ENCODE measurements at places on chromosomes 5 and 9.

DNA sequence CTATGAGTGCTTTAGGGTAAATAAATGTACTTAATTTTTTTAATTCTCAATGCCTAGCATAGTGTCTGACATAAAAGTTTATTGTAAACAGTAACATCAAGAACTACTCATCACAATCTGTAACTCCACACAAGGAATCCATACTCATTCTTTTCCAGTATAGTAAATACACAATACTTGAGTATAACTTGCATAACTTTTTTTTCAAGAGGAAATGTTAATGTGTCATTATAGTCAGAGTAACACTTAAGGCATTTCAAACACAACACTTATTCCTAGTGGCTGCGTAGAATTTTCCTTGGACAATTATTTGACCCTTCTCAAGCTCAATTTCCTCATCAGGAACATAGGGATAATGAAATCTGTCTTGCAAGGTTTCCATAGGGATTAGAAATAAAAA is 584.3 kb downstream of the CAAP1 start:
- DNase-seq = no peak

- no peak for DNase-seq
Measured at GRCh38 chr5:159324102-159324755, 6.1 kb downstream of the IL12B start.

GRCh38 chr5:14281746-14282181 is 138.6 kb downstream of the TRIO start:
- DNase-seq = no peak

DNA sequence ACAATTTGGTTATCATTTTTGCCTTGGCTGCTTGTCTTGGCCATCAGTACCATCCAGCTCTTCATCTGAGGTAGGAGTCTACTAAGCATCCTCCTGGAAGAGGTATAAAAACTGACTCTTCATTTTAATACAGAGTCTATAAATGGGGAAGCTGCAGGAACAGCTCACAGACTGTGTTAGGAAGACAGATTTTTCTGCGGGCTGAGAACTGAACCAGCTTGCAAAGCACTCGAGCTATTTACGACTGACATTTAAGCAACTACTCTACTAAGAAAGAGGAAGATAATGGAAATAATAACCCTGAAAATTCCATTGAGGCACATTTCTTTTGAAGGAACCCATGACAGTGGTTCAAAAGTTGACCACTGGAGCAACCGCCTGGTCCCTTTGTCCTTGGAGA is 314.5 kb upstream of the RFX3 start:
- no peak for DNase-seq

DNA sequence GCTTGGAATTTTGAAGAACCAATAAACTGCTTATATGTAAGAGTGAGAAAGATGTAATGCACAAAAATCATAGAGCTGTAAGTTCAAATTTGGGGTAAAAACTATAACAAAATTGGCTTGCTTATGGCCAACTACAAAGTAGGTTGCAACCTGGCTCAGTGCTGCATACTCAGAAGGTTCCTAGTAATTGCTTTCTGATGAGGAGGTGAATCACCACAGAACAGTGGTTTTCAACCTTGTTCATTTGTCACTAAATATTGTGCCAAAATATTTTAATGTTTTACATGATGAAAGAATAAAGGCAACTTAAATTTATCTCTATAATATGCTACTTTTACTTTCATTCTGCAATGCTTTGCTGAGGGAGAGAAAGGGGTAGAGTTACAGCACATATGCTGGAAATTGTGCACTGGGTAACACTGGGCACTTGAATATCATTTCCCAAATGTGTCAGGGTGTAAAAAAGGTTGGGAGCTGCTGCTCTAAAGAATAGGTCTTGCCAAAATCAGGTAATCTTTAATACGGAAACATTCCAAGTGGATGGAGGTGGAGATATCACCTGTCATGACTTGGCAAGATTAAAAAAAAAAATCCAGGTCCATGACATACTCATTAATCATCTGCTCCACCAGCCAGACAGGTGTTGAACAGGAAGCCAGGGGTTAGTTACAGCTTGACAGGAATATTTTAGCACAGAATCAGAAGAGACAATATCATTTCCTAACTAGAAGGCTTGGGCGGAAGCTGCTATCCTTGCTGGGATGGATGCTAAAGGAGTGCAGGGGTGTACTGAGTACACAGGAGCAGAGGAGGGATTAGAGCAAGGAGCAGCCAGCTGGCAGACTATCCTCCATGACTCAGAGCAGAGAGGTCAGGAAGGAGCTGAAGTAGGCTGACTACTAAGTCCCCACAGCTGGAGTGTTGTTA is 34.6 kb upstream of the CCL21 start:
- DNase-seq = peak; percentile 59

- no peak for DNase-seq
Measured at GRCh38 chr5:6755519-6755918, 42.3 kb downstream of the TENT4A start.

DNA sequence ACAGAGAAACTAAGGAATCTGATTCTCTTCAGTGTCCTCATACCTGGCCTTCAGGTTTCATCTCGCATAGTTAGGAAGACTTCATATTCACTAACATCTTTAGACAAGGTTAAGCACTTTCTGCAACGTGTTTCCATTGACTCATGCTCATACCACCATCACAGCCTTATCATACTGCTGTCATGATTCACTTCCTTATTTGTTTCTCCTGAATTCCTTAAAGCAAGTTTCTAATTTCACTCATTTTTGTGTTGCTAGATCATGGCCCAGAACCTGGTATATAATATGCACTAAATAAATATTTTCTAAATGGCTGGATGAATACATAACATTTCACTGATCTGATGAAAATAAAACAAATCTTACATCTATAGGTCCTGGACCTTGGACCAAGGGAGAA is 472.9 kb downstream of the PRELID2 start:
- no peak for DNase-seq

- DNase-seq = no peak
Measured at GRCh38 chr5:171367424-171368370, 20.0 kb upstream of the NPM1 start.

GRCh38 chr5:92402956-92403702 is 1020.0 kb upstream of the ARRDC3 start:
- DNase-seq = peak; percentile 82

- DNase-seq = no peak
Measured at GRCh38 chr9:127449332-127449966, 1.8 kb downstream of the RPL12 start.

DNA sequence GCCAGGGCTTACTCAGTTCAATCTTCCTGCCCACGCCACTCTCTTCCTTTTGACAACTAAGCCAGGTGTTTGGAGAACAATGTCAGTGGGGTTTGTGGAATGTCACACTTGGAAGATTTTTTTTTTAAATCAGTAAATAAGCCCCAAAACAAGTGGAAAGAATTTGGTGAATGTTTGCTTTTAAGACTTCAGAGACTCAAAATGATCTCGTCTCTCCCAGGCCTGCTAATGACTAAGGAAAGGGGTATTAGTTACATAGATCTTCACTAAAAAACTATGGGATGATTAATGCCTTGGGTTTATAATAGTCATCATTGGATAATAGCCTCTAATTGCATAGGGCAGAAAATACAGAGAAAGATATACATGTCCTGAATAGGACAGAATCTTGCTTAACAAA is 166.4 kb downstream of the DMRT2 start:
- DNase-seq = no peak

GRCh38 chr5:151812757-151813309 is 41.1 kb downstream of the G3BP1 start:
- DNase-seq = no peak

DNA sequence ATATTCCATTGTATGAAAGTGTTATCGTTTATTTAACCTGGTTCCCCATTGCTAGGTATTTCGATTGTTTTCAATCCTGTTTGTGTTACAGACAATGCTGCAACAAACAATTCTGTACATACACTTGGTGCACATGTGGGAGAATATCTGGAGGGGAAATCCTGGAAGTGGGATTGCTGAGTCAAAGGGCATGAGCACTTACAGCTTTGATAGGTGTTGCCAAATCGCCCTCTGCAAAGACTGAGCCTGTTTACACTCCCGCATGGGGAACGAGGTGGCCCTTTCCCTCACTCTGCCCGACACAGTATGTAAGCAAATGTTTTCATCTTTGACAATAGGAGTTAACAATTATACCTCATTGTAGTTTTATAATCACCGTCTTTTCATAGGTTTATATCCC is 66.2 kb downstream of the PDE6A start:
- DNase-seq = peak; percentile 15

DNA sequence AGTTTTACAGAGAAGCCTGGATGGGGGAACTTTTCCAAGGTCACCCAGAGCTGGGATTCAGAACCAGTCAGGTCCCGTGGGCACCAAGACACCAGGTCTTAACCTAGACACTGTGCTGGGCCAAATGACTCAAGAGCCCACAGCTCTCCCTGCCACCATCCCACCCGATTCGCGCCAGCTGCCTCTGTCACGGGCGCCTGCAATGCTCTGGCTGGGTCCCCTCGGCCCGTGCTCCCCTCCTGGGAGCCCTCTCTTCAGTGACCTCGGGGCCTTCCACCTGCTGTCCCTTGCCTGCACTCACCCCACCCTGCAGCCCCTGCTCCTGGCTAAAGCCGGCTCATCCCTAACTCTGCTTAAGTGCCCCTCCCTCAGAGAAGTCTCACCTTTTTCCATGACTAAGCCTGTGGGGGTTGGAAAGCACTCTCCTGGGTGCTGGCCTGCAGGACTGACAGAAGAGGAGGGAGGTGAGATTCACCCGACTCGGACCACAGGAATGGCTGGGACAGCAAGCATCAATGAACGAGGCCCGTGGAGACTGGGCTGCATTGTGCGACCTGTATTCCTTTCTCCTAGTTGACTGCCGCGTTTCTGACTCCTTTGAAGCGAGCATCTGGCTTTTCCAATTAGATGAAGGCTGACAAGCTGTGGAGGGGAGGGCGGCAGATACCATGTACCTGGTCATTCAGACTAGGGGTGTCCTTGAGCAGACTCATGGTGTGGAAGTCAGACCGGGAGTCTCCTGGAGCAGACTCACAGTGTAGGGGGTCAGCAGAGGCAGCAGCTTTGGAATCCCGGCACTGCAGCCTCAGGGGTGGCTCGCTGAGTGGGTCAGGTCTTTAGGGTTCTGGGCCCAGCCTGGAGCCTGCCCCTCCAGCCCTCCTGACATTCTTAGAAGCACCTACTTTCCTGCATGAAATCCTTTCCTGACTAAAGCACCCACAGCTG is 5.8 kb upstream of the IL4 start:
- DNase-seq = no peak
